ENCODE measurements at places on chromosomes 7 and 10. TPM values are rescaled to one million over a fixed set of nuclear protein-coding genes. Genes with fewer than 3 reads are reported as not detected.

- no peak for DNase-seq
Observed at GRCh38 chr7:12316925-12317324, 86.7 kb downstream of the VWDE start.

DNA sequence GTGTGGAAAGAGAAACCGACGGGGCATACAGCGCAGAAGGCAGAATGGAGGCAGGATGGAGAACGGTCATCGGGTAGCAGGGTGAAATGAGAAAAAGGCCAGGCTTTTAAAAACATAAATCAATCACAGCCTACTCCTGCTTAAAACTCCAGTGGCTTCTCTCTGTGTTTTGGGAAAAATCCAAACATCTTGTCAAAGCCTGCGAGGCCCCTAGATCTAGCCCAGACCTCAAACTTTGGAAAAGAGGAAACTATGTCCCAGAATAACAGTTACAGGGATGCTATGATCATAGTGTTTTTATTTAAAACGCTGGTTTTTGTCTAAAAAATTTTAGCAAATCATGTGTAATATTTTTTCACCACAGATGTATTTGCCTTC, 41.1 kb downstream of the PPP1R3C start:
- DNase-seq, result no peak

- no peak for DNase-seq
Observed at GRCh38 chr7:130650611-130651120, 17.9 kb downstream of the COPG2 start.

- no peak for DNase-seq
Observed at GRCh38 chr10:130737621-130738020, 573.9 kb downstream of the TCERG1L start.

DNA sequence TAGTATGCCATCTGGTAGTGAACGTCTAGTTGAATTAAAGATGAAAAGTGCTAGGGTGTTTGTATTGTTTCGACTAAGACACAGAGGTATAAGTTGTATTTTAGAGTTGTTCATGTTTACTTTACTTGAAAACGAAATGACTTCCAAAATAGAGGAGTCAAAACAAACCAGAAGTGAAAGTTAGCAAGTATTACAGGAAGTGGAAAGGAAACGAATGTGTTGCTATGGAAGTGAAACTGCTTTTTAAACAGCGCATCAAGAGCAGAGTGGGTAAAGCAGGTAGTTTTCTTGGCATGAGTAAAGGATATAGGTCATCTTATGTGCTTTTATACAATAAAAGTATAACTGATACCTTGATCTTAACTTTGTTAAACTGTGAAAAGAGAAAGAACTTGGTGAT, 20.0 kb upstream of the GALNTL5 start:
- no peak for DNase-seq

PLCE1 gene
- 36.1 TPM for total RNA-seq

LRRN3 gene
- 0.80 TPM for total RNA-seq

EMX2 gene
- total RNA-seq, result not detected

Measured in mucosa of descending colon (tissue), 3 donors.